ENCODE measurements at places on chromosomes 11 and 22.

- H3K27me3 ChIP-seq, result peaks cover 3% of the 10 kb centered on the region
- H3K4me3 ChIP-seq, result no peak overlapping the region
- H3K4me1 ChIP-seq, result peaks cover 4% of the 10 kb centered on the region
- H3K27ac ChIP-seq, result no peak overlapping the region
- no peaks in the 10 kb centered on the region for H3K36me3 ChIP-seq
Measured at GRCh38 chr11:377174-377865, 8.0 kb downstream of the B4GALNT4 start.

DNA sequence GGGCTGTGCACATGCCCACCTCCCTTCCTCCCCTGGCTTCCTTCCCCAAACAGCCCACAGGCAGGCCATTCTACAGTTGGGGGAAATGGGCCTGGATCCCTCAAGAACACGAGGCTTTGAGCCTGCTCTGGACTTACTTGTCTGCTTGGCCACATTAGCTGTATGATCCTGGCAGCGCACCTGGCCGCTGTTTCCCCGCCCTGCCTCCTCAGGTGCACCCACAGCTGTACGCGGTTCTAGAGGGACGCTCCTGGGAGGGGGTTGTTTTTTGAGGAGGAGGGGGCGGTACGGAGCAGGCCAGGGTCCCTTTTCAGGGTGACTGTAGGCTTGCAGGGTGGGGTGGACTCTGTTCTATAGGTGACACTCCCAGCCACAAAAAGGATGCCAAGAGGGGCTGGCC lies 11.5 kb upstream of the SUN2 start:
- H3K36me3 ChIP-seq, result no peaks in the 10 kb centered on the region
- no peak overlapping the region for H3K27ac ChIP-seq
- H3K4me1 ChIP-seq, result peaks cover 5% of the 10 kb centered on the region
- no peaks in the 10 kb centered on the region for H3K27me3 ChIP-seq

DNA sequence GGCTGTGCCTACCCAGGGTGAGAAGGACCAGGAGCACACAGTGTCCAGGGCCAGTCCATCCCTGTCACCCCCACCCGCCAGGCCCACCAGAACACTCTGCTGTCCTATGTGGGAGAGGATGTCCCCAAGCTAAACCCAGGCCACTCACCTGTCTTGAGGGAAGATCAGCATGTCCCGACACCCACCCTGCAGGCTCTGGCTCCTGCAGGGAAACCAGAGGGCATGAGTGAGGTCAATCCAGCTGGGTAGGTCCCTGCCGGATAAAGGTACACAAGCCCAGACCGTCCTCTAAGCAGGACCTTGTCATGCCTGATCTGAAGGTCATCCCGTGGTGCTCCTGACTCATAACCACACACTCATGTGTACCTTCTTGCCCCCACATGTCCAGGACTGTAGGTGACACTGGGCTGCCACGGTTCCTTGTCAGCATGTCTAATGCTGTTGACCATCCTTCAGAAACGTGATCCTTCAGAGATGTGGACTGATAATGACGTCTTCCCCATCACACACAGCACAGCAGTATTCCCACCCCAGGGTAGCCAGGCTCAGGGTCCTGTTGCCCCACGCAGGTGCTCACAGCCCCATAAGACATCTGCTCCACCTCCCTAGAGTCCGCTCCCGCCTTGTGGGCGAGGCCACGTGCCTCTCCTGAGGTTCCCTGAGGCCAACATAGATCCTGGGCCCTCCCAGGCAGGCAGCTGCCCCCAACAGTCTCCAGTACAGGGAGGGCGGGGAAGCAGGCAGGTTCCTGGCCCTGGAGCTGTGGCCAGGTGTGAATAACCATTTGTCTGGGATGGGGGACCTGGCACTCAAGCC lies 6.1 kb downstream of the ARVCF start:
- H3K4me1 ChIP-seq, result no peaks in the 10 kb centered on the region
- no peak overlapping the region for H3K27ac ChIP-seq
- no peak overlapping the region for H3K4me3 ChIP-seq
- H3K36me3 ChIP-seq, result no peaks in the 10 kb centered on the region

- DNase-seq, result no peak
- H3K27me3 ChIP-seq, result no peaks in the 10 kb centered on the region
- H3K36me3 ChIP-seq, result no peaks in the 10 kb centered on the region
- no peak overlapping the region for H3K4me3 ChIP-seq
- no peak overlapping the region for H3K27ac ChIP-seq
- no peaks in the 10 kb centered on the region for H3K4me1 ChIP-seq
Measured at GRCh38 chr11:100741866-100742625, 55.0 kb downstream of the ARHGAP42 start.

DNA sequence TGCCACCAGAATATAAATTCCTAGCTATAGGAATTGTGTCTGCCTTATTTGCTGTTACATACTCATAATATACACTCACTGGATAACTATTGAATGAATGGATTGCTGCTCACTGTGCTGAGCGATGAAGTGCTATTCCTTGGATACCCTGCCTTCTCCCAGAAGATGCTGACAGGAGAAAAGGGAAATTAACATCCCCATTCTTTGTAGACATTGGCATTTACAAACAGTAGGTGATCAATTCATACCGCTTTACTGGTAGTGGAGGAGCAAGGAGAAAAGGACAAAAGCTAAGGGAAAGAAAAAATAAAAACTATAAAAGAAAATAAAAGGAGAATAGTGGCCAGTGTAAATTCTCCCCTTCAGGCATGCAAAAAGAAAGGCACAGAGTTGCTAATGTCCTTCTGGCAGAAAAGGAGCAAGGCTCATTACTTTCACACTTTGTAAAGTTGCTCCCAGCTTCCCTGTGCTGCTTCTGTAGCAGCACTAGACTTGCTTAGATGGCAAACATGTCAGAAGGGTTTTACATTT lies 183.0 kb downstream of the LUZP2 start:
- no peaks in the 10 kb centered on the region for H3K36me3 ChIP-seq
- no peak overlapping the region for H3K4me3 ChIP-seq
- no peak for DNase-seq
- H3K27ac ChIP-seq, result no peak overlapping the region
- H3K27me3 ChIP-seq, result no peaks in the 10 kb centered on the region

GRCh38 chr11:111308140-111308539 lies 9.8 kb downstream of the POU2AF3 start:
- H3K4me1 ChIP-seq, result no peaks in the 10 kb centered on the region
- H3K4me3 ChIP-seq, result no peak overlapping the region
- H3K36me3 ChIP-seq, result no peaks in the 10 kb centered on the region
- H3K27ac ChIP-seq, result no peak overlapping the region
- no peak for DNase-seq
- H3K27me3 ChIP-seq, result peaks cover 37% of the 10 kb centered on the region

- peaks cover 11% of the 10 kb centered on the region for H3K27me3 ChIP-seq
- no peaks in the 10 kb centered on the region for H3K36me3 ChIP-seq
- no peak for DNase-seq
- H3K4me3 ChIP-seq, result no peak overlapping the region
- no peaks in the 10 kb centered on the region for H3K4me1 ChIP-seq
Measured at GRCh38 chr11:113488931-113489351, 13.7 kb upstream of the DRD2 start.
